ENCODE measurements at places on chromosomes 12 and 14.
A peak's percentile ranks its signal among the peaks of the same experiment; 100 is the strongest.

DNA sequence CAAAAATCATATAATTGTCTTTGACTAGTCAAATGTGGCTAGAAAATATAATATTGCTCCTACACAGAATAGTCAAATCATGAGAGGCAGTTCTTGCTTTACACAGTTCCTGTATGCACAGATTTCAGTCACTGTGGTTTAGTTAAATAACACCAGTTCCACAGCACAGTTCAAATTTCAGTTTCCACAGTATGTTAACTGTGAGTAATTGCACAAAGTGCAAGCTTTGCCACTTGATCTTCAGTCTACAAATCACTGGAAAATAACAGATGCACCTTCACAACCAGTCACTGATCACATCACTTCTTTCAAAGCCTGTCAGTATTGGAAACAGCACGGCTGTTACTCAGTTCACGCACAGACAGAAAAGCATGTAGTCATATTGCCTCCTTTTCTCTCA is 38.7 kb downstream of the KCNH5 start:
- DNase-seq: no peak

- no peak for DNase-seq
Measured at GRCh38 chr14:89419973-89420482, 3.0 kb upstream of the FOXN3 start.

- no peak for DNase-seq
Measured at GRCh38 chr12:31650918-31651317, 8.6 kb upstream of the ETFBKMT start.

- DNase-seq: no peak
Measured at GRCh38 chr14:88831284-88831683, 6.8 kb downstream of the TTC8 start.

DNA sequence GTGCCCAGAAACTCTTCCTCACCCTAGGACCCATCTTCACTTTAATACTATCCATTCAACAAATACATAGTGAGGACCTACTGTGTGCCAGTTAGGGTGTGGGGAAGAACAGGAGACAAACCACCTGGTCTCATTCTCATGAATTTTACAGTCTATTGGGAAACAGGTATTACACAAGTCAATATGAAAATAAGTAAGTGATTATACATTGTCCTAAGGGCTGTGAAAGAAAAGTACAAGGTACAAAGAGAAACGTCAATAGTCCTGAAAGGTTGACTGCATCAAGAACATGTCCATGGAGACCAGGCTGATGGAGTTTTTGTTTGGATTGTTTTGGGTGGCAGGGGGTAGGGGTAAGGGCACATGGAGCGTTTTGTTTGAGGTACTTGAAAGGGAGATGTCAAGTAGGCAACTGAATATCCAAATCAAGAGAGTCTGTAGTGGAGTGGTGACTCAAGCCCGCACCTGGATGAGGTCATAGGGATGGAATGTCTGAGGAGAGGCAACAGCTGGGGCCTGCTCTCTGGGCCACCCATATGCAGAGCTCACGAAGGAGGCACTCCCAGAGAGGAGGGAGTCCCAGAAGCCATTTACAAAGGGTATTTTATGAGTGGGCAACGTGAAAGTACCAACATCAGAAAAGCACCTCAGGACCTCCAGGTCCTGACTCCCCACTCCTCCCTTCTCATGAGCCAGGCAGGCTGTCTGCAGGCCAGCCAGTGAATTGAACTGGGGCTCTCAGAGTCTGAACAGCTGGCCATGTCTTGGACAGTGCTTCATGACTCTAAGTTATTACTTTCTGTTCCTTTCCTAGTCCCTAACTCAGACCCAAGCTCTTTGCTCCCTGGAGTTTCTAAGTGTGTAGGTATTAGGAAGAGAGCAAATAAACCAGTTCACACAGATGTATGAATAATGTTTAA is 272.0 kb downstream of the ZFP36L1 start:
- peak; percentile 87 for DNase-seq

- no peak for DNase-seq
Measured at GRCh38 chr12:2282318-2282717, 229.5 kb downstream of the CACNA1C start.
